ENCODE measurements at places on chromosomes 16 and 17.
A peak's percentile ranks its signal among the peaks of the same experiment; 100 is the strongest.

GRCh38 chr16:6957681-6958080, 375.0 kb upstream of the RBFOX1 start:
- no peak for DNase-seq

GRCh38 chr17:69485901-69486643, 71.6 kb downstream of the MAP2K6 start:
- DNase-seq: no peak

- DNase-seq: no peak
Observed at GRCh38 chr16:9308850-9309249, 217.4 kb downstream of the HAPSTR1 start.

GRCh38 chr16:11473728-11474127, 113.0 kb downstream of the LITAF start:
- DNase-seq: no peak

GRCh38 chr17:81612172-81612970, 24.5 kb downstream of the NPLOC4 start:
- no peak for DNase-seq

DNA sequence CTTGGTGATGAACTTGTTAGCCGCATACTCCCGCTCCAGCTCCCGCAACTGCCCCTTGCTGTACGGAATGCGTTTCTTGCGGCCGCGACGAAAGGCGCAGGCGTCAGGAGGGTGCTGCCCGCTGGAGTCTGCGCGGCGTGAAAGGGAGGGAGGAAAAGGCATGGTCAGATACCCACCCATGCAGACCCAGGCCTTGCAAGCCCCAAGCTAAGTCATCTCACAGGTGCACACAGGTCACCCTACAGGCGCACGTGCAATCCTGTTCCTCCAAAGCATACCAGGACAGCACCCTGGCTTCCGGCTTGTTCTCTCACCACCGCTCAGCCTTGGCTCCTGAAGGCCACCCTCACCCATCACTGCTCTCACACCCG, 1.6 kb downstream of the HOXB13 start:
- DNase-seq: no peak

GRCh38 chr16:9134739-9135138, 43.3 kb downstream of the HAPSTR1 start:
- DNase-seq: peak; percentile 63

DNA sequence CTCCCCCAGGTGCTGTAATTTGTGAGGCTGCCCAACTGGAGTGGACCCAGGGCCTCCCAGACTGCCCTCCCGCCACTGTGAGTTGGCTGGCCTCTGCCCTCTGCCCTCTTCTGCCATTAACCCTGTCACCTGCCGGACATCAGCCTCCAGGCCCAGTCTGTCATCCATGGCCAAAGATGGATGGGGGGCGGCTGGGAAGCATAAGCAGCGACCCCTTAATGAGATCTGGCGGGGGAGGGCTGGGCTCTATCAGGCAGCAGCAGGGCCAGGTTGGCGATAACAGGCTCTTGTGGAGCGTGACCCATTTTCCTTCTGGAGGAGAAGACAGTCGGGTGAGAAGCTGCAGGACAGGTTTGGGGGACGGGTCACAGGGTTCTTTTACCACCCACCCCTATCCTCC, 25.3 kb downstream of the CDK5RAP3 start:
- DNase-seq: no peak

- peak; percentile 98 for DNase-seq
Observed at GRCh38 chr16:54286366-54287130, at the start of gene IRX3. Gene IRX3, minus strand, starts transcription at chr16:54286787. Its CDS starts 737 bp downstream, at chr16:54286050.

DNA sequence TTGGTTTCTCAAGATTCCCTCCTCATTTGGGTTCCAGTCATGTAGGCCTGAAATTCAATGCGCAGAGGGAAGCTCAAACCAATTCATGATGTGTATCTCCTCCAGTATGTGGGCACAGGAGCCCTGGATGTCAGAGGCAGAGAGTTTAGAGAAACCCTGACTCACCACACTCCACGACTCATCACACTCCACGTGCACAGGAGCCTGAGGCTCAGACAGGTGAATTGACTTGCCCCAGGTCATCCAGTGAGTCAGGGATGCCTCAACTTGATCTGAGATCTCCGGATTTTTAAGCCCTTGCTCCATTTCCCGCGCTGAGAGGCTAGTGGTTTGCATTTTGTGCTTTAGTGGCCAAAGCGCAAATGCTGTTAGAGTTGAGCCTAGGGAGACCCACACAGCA, 183.9 kb downstream of the HAPSTR1 start:
- DNase-seq: no peak

DNA sequence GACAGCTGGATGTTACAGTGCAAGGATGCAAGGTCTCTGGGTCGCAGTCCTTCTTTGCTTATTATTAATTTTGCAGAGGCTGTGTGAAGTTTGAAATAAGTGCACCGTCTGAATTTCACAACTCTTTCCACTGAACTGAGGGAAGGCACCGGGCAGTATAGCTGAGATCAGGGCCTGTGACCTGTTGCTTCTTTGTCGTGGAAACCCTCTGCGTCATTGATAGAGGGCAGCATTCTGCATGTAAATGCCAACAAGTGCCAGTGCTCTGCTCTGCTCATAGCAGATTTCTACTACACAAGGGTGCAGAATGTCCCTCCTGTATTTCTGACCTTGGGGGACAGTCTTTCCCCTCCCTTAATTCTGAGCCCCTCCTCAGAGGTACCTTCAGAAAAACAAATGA, 26.0 kb downstream of the CD300LF start:
- no peak for DNase-seq

DNA sequence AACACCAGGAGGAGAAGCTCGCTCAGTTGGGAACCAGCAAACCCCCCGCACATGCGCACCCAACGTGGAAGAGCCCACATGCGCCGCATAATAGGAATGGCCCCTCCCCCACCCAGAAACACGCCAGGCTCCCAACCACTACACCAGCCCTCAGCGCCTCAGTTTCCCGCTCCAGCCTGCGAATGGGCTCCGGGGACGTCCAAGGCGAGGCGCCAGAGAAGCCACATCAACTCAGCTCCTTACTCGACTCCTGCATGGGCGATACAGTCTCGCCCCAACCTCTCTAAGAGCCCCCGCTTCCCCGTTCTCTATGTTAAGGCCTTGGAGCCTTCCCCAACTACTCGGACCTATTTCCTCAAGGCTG, 504 bp downstream of the SRSF1 start:
- DNase-seq: peak; percentile 80

DNA sequence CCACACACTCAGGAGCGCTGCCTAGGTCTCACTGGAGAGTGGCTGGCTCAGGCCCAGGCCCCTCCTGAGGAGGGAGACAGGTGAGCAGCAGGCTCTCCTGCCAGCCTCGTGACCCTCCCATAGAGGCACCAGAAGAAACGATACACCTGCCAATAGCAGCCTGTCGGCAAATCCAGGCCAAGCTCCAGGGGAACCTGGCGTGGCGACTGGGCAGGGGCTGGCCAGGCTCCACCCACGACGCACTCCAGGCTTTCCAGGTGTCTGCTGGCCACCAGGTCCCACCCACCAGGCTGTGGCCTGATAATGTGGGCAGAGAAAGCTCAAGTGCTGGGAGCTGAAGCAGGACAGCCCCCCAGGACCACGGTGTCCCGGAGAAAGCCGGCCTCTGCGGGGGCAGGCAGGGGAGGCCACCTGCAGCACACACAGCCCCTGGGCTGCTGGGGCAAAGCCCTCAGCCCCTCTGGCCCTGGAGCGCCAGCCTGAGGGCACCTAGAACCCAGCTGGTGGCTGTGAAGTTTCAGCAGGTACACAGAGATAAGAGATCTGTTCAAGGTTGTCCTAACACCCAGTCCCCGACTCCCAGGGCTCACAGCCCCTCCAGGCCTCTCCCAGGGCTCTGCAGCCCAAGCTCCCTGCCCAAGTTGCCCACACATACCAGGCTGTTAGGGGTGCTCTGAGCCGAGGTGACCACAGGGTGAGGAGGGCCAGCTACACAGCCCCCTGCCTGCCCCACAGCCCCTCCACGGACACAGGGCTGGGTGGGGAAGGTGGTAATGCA, 2.4 kb downstream of the PGAP6 start:
- no peak for DNase-seq

DNA sequence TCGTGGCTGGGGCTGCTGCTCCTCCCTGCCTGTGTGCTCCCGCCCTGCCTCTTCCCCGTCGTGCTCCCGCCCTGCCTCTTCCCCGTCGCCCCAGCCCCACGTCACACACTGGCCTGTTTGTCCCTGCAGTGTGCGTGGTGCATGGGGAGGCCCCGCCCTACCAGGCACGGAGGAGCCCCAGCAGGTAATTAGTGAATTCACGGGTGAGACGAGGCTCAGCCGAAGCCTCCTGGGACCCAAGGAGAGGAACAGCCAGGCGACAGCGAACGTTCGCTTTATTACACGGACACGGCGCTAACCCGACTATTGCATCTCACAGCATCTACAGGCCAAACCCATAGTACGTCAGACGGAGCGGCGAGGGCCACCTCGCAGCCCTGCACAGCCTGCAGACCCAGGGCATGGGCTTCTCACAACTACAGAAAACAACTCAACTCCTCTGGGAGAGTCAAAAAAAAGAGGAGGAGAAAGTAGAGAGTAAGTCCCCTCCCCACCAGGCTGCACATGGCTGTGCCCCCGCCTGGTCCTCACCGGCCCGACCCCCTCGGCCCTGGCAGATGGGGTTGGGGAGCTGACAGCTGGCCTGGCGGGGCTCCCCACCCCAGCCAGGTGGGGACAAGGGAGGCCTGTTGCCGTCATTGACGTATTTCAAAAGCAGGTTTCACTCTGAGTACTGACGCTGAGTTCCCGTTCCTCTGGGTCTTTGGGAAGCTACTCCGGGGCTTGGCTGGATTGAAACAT, 4.3 kb upstream of the PABPN1L start:
- DNase-seq: no peak

GRCh38 chr16:52553322-52553721, 6.4 kb upstream of the TOX3 start:
- DNase-seq: no peak

- no peak for DNase-seq
Observed at GRCh38 chr16:89549007-89549700, 11.3 kb upstream of the RPL13 start.

- DNase-seq: no peak
Observed at GRCh38 chr17:54950116-54950515, 18.3 kb downstream of the COX11 start.

DNA sequence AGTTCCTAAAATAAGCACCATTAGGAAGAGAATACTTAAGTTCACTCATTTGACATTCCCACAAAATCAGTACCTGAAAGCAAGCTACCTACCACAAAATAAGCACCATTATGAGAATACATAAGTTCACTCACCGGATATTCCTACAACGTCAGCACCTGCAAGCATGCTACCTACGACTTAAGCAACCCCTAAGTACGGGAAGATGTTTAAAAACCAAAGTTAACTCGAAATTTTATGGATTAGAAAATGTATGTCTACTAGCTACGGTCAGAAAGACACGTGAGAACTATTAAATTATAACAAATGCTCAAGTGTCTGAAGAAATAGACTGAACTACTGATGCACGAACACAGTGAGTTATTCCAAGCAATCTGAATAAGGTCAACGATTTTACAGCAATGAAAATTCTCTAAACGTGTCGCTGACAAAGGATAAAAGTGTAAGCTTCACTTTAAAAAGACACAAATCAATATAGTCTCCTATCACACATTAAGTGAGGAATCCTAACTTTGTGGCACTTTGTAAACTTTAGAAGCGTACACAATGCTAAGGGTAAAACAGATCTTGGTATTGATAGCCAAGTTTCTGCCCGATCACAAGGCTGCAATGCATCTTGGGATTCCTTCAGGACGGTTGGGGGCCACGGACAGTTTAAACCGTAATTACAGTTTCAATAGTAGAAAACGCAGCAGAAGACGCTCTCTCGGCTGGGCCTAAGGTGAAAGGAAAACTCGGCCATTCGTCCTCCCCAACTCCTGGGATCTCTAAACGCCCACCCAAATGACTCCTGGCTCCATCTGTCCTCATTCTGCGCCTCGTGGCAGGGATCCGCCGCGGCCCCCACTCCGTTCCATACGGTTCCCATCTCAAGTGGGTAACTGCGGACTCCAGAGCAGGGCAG, 1.3 kb downstream of the GSPT1 start:
- DNase-seq: peak; percentile 38

DNA sequence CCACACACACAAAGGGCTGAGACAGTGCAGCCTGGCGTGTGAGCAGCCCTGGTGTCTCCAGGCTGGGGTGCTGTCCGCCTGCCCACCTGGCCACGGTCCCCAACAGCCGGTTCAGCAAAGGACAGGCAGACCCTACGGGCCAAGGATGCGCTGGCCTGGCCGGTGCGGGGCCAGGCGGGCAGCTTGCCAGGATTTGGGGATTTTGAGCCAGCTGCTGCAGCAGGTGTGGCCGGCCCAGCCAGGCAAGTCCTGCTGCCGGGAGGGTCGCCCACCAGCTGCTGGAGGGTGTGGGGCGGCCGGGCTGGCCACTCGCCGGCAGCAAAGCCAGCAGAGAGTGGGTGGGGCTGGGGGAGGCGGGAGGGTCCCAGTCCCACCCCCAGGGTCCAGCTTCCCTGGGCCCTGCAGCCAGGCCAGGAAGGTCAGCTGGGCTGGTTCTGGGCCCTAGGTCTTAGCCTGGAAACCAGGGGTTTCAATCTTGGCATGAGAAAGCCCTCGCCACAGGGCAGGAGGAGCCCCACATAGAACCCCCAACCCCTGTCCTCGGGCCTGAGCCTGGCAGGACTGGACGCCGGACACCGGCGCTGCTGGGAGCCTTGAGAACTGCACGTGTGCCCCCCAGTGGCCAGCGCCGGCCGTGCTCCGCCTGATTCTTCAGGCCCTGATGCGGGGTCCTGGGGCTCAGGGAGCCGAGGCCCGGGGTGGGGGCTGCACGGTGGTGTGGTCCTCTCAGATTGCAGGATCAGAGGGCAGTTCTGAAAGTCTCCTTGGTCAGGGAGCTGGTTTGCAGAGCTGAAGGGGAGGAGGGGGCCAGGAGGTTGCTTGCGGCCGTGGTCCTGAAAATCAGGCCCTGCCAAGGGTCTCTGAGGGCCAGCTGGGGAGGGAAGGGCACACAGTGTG, 17.6 kb upstream of the SSTR5 start:
- peak; percentile 92 for DNase-seq

DNA sequence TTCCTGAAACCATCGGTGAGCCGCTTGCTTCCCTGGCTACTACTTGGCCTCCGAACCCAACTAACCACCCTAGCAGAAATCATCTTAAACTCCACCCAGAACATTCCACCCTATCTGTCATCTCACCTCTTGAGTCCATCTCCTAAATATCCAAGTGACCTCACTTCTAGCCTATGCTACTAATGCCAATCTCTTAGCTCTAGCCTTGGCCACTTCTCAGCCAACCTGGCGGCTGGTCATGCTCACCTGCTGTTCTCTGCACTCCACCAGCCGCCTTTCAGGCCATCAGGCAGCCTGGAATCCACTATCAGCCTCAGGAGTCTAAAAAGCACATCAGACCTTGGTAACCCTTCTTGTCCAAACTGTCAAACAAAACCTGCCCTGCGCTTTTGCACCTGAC, 11.9 kb upstream of the CYTH1 start:
- no peak for DNase-seq

DNA sequence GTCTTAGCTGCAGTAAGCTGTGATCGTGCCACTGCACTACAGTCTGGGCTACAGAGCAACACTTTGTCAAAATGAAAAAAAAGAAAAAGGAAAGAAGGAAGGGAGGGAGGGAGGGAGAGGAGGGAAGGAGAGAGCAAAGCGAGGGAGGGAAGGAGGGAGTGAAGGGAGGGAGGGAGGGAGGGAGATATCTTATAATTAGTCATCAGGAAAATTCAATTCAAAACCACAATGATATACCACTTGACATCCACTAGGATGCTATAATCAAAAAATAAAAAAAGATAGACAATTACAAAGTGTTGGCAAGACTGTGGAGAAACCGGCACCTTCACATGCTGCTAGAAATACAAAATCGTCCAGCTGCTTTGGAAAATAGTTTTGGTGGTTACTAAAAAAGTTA, 93.8 kb downstream of the CDC27 start:
- DNase-seq: no peak

- DNase-seq: no peak
Observed at GRCh38 chr17:8255499-8255898, 6.4 kb downstream of the PFAS start.

GRCh38 chr17:77404812-77405581, 264.2 kb downstream of the SEC14L1 start:
- DNase-seq: peak; percentile 83

Measured in AG20443 (cell line).